ENCODE measurements at places on chromosomes 2 and 18.
A peak's percentile ranks its signal among the peaks of the same experiment; 100 is the strongest.

DNA sequence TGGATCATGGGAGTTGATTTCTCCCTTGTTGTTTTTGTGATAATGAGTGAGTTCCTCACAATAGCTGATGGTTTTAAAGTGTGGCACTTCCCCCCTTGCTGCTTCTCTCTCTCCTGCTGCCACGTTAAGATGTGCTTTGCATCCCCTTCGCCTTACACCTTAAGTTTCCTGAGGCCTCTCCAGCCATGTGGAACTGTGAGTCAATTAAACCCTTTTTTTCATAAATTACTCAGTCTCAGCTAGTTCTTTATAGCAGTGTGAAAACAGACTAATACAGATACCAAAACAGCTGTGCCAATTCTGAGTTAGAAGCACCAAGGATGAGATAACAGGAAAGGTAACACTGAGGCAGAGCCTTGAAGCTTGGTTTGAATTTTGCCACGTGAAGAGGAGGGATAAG is 44.7 kb downstream of the ITSN2 start:
- no peak for DNase-seq
- no peak overlapping the region for H3K4me3 ChIP-seq
- peaks cover 22% of the 10 kb centered on the region for H3K4me1 ChIP-seq
- no peaks in the 10 kb centered on the region for H3K27me3 ChIP-seq
- peaks cover 3% of the 10 kb centered on the region for H3K36me3 ChIP-seq

DNA sequence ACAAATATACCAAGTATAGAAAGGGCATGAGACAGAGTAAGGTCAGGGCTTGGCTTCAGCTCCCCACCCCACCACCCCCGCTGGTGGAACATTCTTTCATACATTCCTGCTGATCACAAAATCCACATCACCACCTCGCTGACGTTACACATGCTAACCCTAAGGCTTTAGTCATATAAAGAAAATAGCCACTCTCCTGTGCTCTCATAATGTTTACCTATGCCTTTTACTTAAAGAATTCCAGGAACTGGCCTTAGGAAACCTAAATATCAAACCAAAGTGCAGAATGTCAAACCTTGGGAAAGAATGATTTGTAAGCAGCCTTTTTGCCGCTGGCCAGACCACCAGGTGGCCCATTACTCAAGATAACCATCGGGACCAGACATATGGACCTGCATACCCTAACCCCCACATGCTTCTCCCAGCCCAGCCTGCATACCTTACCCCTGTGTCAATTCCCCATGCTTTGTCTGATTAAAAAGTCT is 136.3 kb upstream of the SLC39A10 start:
- DNase-seq = no peak
- no peak overlapping the region for H3K27ac ChIP-seq
- peaks cover 11% of the 10 kb centered on the region for H3K4me1 ChIP-seq
- H3K4me3 ChIP-seq = no peak overlapping the region
- no peaks in the 10 kb centered on the region for H3K36me3 ChIP-seq
- no peaks in the 10 kb centered on the region for H3K27me3 ChIP-seq

- no peaks in the 10 kb centered on the region for H3K36me3 ChIP-seq
- no peak for DNase-seq
- peaks cover 39% of the 10 kb centered on the region for H3K27me3 ChIP-seq
- no peaks in the 10 kb centered on the region for H3K4me1 ChIP-seq
- no peak overlapping the region for H3K27ac ChIP-seq
- H3K4me3 ChIP-seq = no peak overlapping the region
Measured at GRCh38 chr2:240916571-240917008, 10.5 kb downstream of the CROCC2 start.

- no peak overlapping the region for H3K27ac ChIP-seq
- no peaks in the 10 kb centered on the region for H3K4me1 ChIP-seq
- H3K4me3 ChIP-seq = no peak overlapping the region
- H3K27me3 ChIP-seq = no peaks in the 10 kb centered on the region
- DNase-seq = no peak
Measured at GRCh38 chr2:158649846-158650245, 145.3 kb upstream of the DAPL1 start.

- peaks cover 53% of the 10 kb centered on the region for H3K4me1 ChIP-seq
- H3K36me3 ChIP-seq = peaks cover 4% of the 10 kb centered on the region
- no peaks in the 10 kb centered on the region for H3K27me3 ChIP-seq
- H3K4me3 ChIP-seq = peak overlapping the region; percentile 15
- peak overlapping the region; percentile 67 for H3K27ac ChIP-seq
Measured at GRCh38 chr2:28764909-28765711, 13.5 kb downstream of the PPP1CB start.

GRCh38 chr2:20641123-20641985 is 9.5 kb downstream of the HS1BP3 start:
- H3K27ac ChIP-seq = no peak overlapping the region
- H3K36me3 ChIP-seq = peaks cover 17% of the 10 kb centered on the region
- no peak for DNase-seq
- H3K4me1 ChIP-seq = peaks cover 11% of the 10 kb centered on the region
- no peaks in the 10 kb centered on the region for H3K27me3 ChIP-seq

GRCh38 chr18:67783196-67783946 is 266.9 kb upstream of the DSEL start:
- no peaks in the 10 kb centered on the region for H3K27me3 ChIP-seq
- peaks cover 3% of the 10 kb centered on the region for H3K36me3 ChIP-seq
- no peak overlapping the region for H3K4me3 ChIP-seq
- no peak for DNase-seq

- peaks cover 32% of the 10 kb centered on the region for H3K27me3 ChIP-seq
- DNase-seq = no peak
- no peak overlapping the region for H3K27ac ChIP-seq
- H3K4me3 ChIP-seq = no peak overlapping the region
- peaks cover 22% of the 10 kb centered on the region for H3K4me1 ChIP-seq
Measured at GRCh38 chr2:31433541-31433940, 19.0 kb upstream of the XDH start.

DNA sequence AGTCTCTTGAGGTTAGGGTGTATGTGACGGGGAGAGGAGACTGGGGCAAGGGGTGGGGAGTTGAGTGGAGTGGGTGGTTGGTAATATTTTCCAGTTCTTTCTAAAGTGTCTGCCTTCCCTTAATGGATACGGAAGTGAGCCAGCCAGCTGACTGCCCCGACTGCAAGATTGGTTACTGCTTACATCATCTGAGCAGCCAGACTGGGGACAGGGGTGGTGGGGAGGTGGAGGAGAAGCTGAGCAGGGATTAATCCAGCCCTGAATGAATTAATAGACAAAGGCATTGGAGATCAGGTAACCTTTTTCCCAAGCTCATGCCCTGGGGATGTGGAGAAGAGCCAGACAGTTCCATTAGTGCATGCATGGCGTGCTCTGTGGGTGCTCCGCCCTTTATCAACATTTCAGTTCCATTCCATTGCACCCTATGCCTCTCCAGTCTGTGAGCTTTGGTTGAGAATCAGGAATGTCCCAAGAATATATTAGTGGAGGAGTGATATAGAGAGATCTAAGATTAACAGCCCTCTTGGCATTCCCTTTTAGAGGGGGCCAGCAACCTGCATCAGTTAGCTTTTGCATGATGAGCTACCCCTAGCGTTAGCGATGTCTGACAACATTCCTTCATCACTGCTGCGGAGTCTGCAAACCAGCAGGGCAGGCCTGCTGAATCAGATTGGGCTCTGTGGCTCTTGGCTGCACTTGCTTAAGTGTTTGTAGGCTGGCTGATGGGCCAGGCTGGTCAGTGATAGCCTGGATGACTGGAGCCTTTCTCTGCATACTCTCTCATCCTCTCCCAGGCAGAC is 67.4 kb downstream of the TNP1 start:
- H3K4me1 ChIP-seq = no peaks in the 10 kb centered on the region
- H3K27me3 ChIP-seq = peaks cover 35% of the 10 kb centered on the region
- H3K4me3 ChIP-seq = no peak overlapping the region
- H3K36me3 ChIP-seq = no peaks in the 10 kb centered on the region

DNA sequence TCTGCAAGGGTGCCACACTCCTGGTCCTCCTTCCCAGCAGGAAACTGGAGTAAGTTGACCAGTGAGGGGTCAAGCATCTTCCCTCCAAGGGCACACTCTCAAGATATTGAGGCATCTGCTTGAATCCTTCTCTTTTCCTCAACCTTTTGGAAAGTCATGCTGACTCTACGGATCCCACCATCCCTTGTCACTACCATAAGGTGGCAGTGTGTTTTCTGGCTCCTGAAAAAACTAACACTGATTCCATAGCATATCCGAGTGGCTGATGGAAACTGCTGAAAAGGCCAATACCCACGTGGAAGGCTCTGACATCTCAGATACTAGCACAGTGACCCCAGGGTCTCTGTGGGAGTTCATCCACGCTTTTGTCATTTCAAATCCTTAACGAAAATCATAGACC is 37.1 kb downstream of the GPR45 start:
- no peaks in the 10 kb centered on the region for H3K27me3 ChIP-seq
- H3K4me3 ChIP-seq = no peak overlapping the region
- H3K27ac ChIP-seq = no peak overlapping the region
- no peak for DNase-seq

DNA sequence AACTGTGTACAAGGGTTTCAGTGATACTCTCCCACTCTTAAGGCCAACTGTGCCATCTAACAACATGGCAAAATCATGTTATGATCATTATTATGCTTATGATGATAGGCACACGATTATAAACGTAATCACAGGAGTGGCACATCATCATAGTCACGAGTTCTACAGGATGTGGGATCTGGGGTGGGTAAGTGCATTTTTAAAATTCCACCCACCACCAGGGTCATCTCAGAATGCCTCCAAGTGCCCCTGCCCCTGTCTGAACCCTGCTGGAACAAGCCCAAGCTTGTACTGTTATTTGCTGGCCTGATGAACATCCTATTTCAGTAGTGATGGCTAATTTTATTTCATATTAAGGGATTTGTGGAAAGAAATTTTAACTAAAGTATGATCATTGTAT is 117.8 kb downstream of the PTPRM start:
- no peak overlapping the region for H3K4me3 ChIP-seq
- H3K36me3 ChIP-seq = no peaks in the 10 kb centered on the region
- no peaks in the 10 kb centered on the region for H3K4me1 ChIP-seq

DNA sequence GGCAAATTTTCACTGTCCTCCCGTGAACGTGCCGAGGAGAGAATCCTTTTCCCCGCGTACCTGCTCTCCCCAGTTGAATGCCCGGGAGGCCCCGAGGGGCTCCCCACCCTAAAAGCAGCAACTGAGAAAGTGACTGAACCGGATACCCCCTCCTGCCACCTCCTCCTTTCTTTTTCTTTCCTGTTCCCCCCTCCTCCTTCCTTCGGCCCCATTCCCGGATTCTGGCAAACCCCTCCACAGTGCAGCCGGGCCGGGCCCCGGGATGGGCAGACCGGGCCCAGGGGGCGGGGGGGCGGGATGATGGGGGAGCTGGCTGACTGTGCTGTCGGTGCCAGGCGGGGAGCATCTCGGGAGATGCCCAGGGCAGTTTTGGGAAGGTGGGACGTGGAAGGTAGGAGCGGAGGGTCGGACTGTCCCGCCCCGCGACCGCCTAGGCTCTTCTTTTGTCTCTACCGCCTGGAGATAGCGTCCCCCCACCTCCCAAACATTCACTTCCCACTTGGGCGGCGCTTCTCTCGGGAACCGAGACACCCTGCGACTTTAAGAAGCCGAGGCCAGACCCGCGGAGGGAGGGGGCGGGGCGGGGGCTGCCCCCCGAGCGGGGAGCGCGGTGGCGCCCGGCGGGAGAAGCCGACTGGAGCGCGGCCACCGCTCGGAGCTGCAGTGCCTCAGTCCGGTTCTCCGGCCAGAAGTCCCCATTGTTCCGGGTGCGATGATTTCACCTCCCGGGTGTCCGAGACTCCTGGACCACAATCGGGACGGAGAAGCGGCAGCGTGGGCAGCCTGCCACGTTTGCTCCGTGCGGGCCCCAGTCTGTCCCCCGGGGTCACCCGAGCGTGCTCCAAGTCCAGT is 8.2 kb downstream of the DLX2 start:
- H3K4me1 ChIP-seq = peaks cover 26% of the 10 kb centered on the region
- peak overlapping the region; percentile 86 for H3K4me3 ChIP-seq
- H3K27ac ChIP-seq = peak overlapping the region; percentile 74
- H3K27me3 ChIP-seq = peaks cover 75% of the 10 kb centered on the region
- no peak for DNase-seq
- peaks cover 4% of the 10 kb centered on the region for H3K36me3 ChIP-seq

Measured in T-helper 17 cell (primary cell).